CD8-positive, alpha-beta T cell (primary cell): ENCODE measurements at places on chromosomes 5 and 9. TPM values are rescaled to one million over a fixed set of nuclear protein-coding genes. Genes with fewer than 3 reads are reported as not detected.
A peak's percentile ranks its signal among the peaks of the same experiment; 100 is the strongest.

GRCh38 chr5:138870611-138871010 is 4.5 kb downstream of the LRRTM2 start:
- DNase-seq: no peak

DNA sequence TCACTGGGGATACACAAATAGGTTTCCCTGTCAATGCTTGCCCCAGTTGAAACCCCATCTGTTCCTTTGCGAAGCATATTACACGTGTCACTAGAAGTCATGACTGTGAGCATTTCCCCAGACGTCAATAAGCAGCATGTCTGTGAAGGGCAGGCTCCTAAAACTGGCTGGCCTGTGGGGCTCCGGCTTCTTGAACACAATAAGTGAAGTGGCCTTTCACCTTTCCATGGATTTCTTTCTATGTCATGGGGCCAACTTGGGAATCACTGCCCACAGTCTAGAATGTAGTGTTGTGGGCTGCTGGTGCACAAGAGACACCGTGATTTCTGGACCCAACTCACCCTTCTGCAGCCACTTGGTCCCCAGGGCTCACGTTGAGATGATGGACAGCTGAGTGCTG is 60.4 kb upstream of the CTSL start:
- no peak for DNase-seq

GRCh38 chr9:75803130-75803529 is 87.3 kb upstream of the PCSK5 start:
- no peak for DNase-seq

GRCh38 chr5:463952-464351 is 21.0 kb downstream of the EXOC3 start:
- DNase-seq: peak; percentile 80

DNA sequence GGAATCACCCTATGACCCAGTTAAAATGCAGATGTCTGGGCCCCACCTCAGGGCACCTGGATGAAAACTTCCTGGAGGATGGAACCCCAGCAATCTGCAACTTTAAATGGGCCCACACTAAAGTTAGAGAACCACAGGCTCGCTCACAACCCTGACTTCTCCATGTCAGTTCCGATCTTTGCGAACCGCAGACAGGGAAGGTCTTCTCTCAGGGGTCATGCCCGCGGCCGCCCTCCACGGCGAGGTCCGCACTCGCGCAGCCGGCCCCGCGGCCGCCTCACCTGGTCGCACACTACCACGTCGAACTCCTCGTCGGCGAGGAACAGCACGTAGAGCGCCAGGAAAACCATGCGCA is 499 bp downstream of the ALG2 start:
- no peak for DNase-seq

HNRNPAB gene
- 67.3 TPM for total RNA-seq

ENTPD2 gene
- total RNA-seq: not detected

FOXD4 gene
- not detected for total RNA-seq

CCDC171 gene
- 1.1 TPM for total RNA-seq

SOX30 gene
- total RNA-seq: not detected

PCDHA6 gene
- not detected for total RNA-seq

CDHR2 gene
- 1.2 TPM for total RNA-seq

SLIT3 gene
- not detected for total RNA-seq
